CD4-positive, CD25-positive, alpha-beta regulatory T cell (primary cell): ENCODE measurements at places on chromosomes 7 and 10.

DNA sequence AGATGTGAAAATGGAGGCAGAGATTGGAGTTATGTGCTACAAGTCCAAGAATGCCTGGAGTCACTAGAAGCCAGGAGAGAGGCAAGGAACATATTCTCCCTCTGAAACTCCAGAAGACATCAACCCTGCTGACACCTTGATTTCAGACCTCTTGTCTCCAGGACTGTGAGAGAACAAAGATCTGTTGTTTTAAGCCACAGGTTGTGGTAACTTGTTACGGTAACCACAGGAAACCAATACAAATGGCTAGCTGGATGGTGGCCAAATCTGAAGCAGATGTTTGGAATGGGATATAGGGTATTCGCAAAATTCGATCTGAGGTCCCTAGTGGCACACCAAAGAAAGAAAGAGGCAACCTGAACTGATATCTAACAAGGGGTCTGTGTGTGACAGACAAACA, 129.0 kb downstream of the HERPUD2 start:
- no peak for DNase-seq

DNA sequence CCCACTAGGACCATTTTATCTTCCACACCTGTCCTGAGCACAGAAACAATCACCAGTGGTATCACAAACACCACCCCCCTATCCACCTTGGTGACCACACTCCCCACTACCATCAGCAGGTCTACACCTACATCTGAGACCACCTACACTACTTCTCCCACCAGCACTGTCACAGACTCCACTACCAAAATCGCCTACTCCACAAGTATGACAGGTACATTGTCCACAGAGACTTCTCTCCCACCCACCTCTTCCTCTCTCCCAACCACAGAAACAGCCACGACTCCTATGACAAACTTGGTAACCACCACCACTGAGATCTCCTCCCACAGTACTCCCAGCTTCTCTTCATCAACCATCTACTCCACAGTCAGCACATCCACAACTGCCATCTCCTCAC, 3.3 kb downstream of the MUC3A start:
- no peak for DNase-seq

GRCh38 chr10:87771871-87772500, 46.0 kb downstream of the ATAD1 start:
- DNase-seq = no peak

DNA sequence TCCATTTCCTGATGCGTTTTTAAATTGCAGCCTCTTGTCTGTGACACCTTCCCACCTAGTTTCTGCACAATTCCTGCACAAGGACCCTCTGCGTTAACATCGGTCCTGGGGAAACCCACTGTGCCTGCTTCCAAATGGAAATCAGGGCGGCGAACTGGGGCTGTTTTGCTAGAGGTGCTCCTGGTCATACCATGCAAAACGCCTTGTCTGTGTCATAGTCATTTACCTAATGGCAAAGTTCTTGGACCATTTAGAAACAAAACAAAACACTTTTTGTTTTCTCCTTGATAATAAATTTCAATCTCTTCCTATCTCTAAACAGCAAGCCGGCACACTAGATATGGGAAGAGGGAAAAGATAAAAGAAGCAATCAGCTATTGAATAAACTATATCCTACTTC, 206.9 kb upstream of the KLF14 start:
- no peak for DNase-seq

DNA sequence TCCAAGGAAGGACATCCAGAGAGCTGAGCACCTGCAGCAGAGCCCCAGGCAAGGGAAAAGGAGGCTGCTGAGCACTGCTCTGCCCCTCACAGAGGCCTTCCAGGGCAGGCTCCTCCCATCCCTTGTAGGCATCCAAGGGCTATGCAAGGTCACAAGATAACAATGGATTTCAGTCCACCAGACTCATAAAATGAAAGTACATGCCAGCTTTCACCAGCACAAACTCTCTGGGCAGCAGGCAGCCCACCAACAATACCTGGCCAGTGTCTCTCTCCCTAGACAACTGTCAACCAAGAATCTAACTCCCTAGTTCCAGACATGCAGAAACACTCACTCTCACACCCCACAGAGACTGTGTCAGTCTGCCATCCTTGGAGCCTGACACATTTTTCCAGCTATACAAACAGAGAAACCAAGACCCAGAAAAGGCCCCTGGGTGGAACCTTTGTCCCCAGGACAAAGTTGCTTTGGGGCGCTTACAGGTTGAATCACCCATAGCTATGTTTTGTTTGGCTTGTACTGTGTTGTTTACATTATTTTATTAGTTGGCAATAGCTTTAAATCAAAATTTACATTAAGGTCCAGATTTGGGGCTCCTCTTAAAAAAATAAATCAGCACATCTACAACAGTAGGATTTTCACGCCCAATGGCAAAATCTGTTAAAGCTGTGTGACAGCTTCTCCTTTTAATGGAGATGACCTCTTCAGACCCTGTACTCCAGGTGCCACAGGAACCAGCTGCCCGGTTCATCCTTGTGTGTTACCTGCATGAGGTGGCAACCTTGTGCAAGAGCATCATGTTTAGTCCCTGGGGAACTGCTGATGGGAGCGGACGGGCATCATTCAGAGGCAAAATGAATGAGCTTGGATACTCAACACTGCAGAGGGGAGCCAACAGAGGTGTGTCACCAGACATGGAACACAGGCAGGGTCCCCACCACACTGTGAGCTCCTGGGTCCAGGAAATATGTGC, 5.2 kb downstream of the GRID1 start:
- no peak for DNase-seq

DNA sequence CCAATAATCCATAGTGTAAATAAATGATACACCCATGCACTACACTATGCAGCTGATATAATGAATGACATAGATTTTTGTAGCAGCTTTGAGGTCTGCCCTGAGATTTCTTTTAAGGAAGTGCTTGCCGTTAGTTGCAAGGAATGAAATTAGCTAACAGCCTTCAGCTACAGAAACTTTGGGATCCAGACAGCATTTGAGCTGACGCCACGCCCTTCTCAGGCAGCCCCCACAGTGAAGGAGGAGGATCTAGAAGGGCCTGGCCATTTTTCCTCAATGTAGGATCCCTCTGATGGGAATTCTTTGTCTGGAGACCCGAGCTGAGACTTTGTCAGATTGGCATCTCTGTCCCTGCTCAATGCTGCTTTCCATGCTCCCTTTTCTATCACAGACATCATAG, 6.1 kb upstream of the PDK4 start:
- no peak for DNase-seq

GRCh38 chr7:35694161-35694783, 663 bp downstream of the HERPUD2 start:
- DNase-seq = no peak

DNA sequence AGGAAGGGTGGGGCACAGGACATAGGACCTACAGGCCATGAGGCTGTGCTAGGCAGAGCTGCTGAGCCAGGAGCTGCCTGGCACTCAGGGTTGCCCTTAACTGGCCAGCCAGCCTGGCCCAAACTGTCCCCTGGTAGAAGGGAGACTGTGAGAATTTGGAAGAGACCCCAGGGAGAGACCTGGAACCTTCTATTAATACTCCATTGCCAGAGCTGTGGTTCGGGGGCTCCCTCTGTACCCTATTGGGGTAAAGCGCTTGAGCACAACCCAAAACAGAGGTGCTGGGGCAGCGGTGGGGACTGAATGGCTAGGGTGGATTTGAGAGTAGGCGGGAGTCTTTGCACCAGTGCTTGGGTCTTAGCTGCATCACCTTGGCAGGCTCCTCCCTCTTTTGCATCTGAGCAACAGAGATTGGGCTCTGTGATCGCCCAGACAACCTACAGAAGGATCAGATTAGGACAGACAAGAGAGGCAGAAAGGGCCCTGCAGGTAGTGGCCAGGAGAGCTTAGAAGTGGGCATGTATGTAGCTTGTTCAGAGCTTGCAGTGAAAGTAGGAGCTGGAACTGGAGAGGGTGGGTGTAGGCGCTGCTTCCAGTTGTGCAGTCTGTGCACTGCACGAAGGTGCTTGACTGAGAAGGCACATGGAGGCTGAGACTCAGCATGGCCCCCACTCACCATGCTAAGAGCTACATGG, 53.3 kb downstream of the ADCYAP1R1 start:
- no peak for DNase-seq

GRCh38 chr7:84083846-84084245, 110.7 kb downstream of the SEMA3A start:
- DNase-seq = no peak

DNA sequence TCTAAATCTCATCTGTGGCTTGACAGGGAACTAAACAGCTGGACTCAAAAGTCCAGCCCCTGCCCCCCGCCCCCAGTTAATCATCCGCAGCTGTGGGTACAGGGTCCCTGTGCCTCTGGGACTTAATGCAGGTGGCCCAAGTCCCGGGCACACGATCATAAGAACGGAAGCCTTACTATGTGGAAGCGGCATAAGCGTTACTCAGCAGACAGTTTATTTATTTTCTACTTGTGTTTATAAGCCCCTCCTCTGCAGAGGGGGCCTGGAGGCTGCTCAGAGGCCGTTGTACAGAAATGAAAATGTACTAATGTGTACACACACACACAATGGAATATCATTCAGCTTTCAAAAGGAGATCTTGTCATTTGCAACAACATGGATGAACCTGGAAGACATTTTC, 158.0 kb upstream of the TNS3 start:
- DNase-seq = no peak

GRCh38 chr10:34420273-34420672, 394.8 kb downstream of the PARD3 start:
- no peak for DNase-seq

DNA sequence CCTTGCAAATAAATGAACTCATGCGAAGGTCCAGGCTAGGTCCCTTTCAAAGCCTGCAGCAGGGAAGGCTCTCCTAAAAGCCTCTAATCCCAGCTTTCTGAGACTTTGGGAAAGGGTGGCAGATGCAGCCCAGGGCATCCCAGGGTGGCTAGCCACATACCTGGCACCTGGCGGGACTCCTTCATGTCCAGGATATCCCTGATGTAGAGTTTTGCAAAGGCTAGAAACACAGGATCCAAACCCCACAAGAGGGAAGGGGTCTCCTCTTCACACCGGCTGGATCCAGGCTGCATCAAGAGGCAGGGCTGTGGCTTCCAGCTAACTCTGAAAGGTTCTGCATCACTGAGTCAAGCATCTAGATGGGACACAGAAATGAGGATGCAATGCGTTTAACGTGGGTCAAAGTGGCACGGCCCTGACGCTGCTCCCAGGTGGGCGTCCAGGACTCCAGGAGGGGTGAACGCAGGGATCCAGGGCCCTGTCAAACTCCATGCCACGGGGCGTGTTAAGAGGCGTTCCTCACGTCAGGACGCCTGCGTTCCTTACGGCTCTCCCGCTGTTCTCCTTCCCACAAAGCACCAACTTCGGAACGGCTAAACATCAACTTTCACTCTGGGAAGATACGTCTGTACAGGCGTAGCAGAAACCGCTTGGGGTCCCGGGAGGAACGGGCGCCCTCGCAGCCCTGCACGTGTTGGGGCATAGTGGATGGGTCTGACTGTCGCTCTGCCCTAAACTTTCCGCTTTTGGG, 507 bp downstream of the STN1 start:
- DNase-seq = no peak

- no peak for DNase-seq
Observed at GRCh38 chr10:23422003-23422411, 16.9 kb upstream of the OTUD1 start.

DNA sequence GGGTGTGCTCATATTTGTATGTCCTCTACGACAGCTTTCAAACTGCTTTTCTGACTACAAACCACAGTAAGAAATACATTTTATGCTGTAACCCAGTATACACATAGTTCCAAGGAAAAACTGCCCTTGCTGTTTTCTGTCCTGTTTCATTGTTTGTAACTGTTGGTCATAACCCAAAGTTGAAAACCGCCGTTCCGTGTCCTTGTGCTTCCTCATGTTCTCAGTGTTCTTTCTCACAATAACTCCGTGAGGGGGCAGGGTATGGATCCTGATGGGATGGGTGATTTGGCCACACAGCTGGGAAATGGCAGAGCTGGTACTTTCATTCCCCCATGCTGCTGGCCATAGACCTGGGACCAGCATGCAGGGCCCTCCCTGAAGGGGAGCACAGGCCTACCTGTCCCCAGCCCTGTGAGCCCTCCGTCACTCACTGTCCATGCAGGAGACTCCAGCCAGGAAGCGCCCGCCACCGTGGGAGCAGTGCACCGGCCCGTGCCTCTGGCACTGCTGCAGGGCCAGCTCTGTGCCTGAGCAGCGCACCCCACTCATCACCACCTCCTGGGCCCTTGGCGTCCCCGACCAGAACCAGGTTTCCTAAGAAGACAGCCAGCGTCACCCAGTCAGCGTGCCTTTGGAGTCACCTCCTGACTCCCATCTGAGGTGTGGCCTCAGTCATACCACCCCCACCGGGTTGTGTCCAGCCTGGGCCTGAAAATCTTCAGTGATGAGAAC, 12.7 kb downstream of the LOXL4 start:
- no peak for DNase-seq

DNA sequence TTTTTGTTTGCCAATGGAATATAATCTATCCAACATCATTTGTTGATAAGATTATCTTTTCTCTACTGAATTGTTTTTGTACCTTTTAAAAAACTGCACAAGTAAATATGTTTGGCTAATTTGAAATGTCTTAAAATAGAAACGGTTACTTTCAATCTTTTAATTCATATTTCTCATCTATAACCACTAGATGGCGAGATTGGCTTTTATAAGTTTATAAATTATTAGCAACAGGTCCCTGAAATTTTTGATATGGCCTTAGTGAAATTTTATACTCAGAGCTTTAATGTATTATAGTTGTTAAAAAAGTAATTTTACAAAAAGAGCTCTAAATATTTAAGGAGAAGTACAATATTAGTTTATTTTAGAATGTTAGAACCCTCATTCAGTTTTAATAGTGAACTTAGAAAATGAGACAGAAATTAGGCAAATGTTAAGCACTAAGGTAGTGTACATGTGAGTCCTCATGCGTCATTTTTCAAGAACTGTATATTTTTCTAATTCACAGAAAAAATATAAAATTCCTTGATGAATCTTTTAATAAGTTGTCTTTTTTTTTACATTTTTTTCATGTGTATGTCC, 592.5 kb downstream of the ARL4A start:
- DNase-seq = peak; percentile 16

DNA sequence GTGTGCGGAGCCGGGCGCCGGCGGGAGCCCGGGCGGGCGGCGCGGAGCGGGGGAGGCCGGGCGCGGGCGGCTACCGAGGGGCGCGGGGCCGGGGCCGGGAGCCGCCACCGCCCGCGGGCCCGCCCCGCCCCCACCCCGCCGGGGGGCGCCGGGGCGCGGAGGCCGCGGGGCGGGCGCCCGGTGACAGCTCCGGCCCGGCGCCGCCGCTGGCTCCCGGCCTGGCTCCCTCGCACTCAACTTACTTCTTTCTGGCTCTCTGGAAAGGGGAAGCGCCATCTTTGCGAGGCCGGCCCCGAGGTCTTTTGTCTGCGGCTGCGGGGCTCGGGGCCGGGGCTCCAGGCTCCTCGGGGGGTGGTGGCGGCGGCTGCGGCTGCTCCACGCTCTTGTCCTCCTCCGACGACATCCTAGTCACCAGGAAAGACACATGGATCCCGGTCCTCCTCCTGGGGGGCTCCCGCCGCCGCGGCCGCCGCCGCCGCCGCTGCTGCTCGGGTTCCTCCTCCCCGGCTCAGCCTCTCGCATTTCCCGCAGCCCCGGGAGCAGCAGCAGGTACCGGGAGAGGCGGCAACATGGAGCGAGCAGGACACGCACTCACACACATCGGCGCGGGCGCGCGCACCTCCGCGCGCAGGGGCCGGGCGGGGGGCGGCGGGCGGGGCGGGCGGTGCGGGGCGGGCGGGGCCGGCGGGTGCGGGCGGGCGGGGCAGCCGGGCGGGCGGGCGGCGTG, at the start of gene KMT2C:
TSS of gene KMT2C (minus strand) at position 620 of the 727 bp plus-strand sequence. CDS start at position 403, 217 bp downstream.
- DNase-seq = peak; percentile 62

GRCh38 chr10:33661580-33662336, 327.3 kb upstream of the NRP1 start:
- no peak for DNase-seq

GRCh38 chr10:126163506-126163905, 224.8 kb downstream of the ADAM12 start:
- DNase-seq = no peak
